ENCODE measurements at places on chromosomes 1 and 21. TPM values are rescaled to one million over a fixed set of nuclear protein-coding genes. Genes with fewer than 3 reads are reported as not detected.
A peak's percentile ranks its signal among the peaks of the same experiment; 100 is the strongest.

GRCh38 chr1:165424454-165425216, 20.3 kb downstream of the RXRG start:
- DNase-seq: no peak

- DNase-seq: no peak
Measured at GRCh38 chr1:192581131-192581927, 5.8 kb downstream of the RGS1 start.

DNA sequence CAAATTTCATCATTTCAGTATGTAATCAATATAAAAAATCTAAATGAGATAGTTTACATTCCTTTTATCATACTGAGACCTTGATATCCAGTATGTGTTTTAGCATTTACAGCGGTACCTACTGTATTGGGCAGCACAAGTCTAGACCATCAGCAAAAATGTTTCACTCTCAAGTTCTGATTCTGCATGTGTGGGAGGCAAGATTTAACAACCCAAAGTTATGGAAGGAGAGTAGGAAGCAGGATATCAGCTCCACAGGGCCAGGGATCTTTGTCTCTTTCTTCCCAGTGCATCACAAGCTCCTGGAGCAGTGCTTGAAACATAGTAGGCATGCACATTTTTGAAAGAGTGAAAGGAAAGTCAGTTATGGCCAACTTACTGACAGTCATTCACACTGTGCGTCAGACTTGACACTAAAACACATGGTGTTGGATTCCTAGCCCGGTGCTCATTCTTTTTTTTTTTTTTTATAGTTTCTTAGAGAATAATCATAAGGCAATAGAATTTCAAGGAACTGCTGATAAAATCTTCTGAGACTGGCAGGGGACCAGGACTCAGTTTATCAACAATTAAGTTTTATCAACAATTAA, 6.1 kb downstream of the TENT5C start:
- no peak for DNase-seq

DNA sequence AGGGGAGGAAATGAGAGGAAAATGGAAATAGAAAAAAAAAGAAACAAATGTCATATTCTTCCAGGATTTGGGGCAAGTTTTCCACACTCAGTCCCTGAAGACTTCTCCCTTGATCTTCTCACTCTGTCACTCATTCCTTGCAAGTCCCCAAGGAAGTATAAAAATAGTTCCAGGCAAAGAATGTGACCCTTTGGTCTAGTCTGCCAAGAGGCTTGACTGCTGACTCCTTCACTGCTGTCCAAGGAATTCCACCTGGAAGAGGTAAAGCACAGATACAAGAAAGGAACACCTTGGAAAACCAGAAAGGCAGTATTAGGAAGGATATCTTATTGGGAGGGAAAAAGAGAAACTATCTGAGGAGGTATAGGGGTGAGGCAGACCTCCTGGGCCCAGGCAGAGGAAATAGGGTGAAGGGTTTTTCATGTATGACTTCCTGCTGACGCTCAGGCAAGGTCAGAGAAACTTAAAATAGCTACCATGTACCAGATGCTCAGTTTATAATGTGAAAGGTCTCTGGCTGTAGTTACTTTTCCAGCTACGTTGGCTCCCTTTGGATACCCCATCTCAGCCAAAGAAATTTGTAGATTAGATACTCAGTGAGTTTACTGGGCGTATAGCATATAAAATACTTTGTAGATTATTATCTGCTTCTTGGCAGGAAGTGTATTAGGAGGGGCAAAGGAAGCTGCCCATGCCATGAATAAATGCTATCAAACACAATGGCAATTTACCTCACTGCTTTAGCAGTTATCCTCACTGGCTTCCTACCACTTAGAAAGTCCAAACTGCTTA, 2.0 kb upstream of the GJA5 start:
- DNase-seq: no peak

Gene LCE3E
- not detected for polyA plus RNA-seq

Gene NBPF6
- not detected for polyA plus RNA-seq

Gene DCDC2B
- polyA plus RNA-seq: 2.1 TPM

GRCh38 chr1:33343539-33343938, 22.6 kb upstream of the A3GALT2 start:
- DNase-seq: no peak

Gene SPRR5
- polyA plus RNA-seq: not detected

DNA sequence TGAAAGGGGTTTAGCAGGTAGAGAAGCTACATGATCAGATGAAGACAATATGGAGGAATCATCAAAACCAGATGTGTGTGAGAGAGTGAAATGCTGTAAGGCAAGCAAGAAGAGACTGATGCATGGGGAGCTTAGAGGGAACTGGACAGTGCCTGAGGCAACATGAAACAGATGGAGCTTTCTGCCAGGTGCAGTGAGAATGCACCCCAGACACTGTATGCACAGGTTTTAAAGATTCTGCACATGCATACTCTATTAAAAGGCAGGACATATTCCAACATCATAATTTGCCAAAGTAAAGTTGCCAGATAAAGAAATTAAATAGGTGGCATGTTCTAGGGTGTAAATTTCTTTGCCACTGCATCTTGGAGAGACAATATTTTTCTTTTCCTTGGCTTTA, 200.1 kb downstream of the AMY1C start:
- DNase-seq: no peak

Gene CREB3L4
- 42.6 TPM for polyA plus RNA-seq

DNA sequence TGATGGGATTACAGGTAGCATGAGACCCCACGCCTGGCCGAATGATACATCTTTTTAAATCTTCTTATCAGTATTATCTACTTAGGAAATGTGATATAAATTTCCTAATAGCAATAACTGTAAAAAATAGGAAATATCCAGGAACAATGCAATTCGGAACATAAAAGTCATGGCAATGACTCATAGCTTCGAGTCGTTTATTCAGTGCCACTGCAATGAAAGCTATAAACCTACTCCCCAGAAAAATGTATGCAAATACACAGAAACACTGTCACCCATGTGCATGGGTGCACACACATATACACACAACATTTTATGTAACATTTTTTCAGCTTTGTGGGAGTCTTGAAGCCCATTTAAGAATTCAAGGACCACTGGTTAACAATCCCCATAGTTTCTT, 194.6 kb downstream of the PATJ start:
- no peak for DNase-seq

DNA sequence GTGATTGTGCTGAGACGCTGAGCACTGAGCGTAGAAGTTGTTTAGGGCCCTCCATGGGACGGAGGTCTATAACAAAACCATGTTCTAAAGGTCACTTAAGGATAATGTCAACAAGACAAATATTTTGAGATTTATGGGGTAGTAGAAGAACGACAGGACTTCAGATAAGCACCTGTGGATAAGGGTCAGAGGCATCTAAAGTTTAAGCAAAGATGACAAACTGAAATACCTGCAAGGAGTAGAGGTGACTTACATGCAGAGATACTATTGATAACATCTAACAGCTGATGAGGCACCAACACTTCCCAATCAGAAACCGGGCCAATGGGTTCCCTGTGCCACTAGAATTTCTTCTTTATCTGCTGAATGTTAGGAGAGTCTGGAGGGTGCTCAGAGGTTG, 83.5 kb downstream of the CENPF start:
- DNase-seq: no peak

GRCh38 chr1:107451715-107452114, 310.9 kb downstream of the NTNG1 start:
- no peak for DNase-seq

Gene S100A2
- polyA plus RNA-seq: 6.8 TPM

DNA sequence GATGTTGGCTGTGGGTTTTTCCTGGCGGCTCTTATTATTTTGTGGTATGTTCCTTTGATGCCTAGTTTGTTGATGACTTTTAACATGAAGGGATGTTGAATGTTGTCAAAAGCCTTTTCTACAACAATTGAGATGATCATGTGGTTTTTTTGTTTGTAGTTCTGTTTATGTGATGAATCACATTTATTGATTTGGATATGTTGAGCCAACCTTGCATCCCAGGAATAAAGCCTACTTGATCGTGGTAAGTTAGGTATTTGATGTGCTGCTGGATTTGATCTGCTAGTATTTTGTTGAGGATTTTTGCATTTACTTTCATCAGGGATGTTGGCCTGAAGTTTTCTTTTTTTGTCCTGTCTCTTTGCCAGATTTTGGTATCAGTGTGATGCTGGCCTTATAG, 28.5 kb downstream of the CD55 start:
- DNase-seq: no peak

DNA sequence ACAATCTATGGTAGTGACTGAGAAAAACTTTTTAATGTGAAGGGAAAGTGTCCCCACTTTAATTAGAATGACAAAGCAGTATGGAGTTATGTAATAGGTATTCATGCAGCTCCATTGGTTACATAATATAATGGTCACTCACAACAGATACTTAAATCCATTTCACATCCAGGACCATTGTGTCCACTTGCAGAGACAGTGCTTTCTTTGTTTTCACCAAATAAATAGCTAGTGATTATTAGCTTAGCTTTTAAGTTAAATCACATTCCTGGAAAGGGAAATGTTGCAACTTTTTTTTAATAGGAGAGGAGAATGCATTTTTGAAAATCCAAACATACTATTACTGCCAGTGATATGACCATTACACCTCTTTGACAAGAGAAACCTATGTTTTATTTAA, 22.9 kb downstream of the RGL1 start:
- DNase-seq: no peak

- DNase-seq: no peak
Measured at GRCh38 chr1:176926330-176927086, 238.0 kb downstream of the ASTN1 start.

GRCh38 chr1:244557565-244557964, 95.4 kb upstream of the DESI2 start:
- no peak for DNase-seq

Gene CDC42BPA
- polyA plus RNA-seq: 40.2 TPM

DNA sequence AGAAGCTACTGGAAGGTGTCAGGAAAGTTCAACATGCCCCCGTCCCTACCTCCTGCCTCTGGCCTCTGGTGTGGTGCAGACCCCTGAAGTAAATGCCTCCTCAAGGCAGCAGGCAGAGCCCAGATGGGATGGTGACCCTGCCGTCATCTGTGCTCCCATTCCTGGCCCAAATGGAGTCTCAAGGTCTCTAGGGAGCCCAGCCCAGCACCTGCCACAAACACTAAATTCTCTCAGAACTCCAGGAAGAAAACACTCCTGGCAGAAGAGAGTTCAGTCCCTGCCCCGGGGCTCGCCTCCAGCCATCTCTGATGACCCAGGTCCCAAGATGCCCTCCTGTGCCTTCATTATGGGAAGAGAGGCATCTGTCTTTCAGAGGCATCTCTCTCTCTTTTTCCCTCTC, 261.6 kb upstream of the TMEM51 start:
- DNase-seq: no peak

Gene C8B
- not detected for polyA plus RNA-seq

- no peak for DNase-seq
Measured at GRCh38 chr1:212247179-212247721, 38.0 kb upstream of the PPP2R5A start.

GRCh38 chr21:43764576-43765495, 11.3 kb downstream of the CSTB start:
- DNase-seq: no peak

- DNase-seq: no peak
Measured at GRCh38 chr1:22031214-22031962, 21.1 kb upstream of the CDC42 start.

DNA sequence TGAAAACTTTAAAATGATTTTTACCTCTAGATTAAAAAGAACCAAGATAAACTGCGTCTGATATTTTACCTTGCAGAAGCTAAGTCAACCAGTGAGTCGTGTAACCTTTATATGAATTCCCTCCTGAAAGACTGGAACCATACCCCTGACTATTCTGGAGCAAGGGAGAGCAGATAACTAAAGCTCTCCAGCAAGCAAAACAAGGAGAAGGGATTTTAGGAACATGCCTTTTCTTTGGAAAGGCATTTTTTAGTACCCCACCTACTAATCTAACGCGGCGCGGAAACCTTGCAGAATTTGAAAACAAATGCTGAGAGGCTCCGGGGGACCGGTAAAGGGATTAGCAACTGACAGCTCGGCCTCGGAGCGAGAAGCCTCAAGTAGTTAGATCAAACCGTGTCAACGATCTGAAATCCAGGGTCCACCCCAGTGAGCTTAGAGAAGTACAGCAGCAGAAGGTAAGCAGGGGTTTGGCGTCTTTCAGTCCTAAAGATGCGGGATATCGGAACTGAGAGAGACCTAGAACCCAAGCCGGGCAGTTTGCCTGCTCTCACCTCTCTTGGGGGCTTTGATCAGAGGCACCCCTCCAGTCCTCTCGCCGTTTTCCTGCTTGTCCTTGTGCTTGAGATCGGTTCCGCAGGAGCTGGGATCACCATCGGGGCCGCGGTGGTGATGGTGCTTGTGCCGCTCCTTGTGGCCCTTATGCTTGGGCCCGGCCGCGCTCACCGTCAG, 954 bp downstream of the RSBN1 start:
- DNase-seq: peak; percentile 24

DNA sequence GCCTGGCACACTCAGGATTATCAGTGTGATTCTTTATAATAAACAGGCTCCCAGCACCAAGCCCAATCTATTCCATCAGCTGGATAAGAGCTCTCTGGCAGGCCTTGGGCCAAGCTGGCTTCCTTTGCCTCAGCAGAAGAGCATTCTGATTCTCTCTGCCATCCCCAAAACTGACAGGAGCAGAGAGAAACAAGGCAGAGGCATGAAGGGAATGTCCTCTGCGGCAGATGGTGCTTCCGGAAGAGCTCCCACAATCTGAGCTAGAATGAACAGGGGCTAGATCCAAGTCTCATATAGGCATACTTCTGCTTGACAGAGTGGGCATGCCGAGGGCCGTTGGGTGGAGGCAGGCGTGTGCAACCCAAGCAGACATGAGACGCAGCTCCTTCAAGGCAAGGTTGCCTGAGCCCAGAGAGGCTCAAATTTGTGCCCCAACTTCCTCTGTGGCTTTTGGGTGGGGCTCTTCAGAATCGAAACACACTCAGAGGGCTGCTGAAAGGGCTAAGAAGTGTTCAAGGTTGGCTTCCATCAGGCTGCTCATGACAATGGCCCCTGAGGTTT, 4.0 kb downstream of the CAPN2 start:
- no peak for DNase-seq

- no peak for DNase-seq
Measured at GRCh38 chr1:224182057-224182865, 779 bp upstream of the DEGS1 start.

Gene GJB5
- polyA plus RNA-seq: 0.63 TPM

- DNase-seq: no peak
Measured at GRCh38 chr1:36731226-36732014, 248.7 kb upstream of the CSF3R start.

DNA sequence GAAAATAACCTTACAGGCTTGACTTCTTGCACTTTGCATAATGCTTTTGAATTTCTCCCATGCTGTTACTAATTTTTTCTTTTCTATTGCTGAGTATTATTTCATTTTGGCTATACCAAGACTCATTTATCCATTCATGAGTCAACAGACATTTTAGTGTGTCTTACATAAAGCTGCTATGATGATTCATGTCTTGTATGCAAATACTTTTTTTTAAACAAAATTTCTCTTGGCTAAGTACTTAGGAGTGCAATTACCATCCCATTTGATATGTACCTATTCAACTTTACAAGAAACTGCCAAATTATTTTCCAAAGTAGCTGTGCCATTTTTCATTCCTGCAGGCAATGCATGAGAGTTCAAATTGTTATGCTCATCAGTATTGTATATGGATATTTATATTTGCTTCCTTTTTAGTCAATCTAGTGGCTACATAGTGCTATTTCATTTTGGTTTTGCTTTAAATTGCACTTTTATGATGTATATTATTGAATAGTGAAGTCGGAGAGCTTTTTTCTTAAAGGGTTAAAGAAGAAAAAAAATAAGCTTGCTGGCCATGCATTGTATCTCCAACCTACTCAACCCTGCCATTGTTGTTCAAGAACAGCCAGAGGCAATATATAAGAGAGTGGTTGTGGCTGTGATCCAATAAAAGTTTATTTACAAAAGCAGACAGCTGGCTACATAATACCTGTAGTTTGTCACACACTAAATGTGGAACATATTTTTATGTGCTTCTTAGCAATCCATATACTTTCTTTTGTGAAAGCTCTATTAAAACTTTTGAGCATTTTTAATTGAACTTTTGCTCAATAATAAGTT, 862.8 kb downstream of the KCNT2 start:
- DNase-seq: no peak
